Naive thymus-derived CD4-positive, alpha-beta T cell (primary cell): ENCODE measurements at places on chromosomes 11 and 22. TPM values are rescaled to one million over a fixed set of nuclear protein-coding genes. Genes with fewer than 3 reads are reported as not detected.

The VPREB1 gene
- total RNA-seq, result not detected

The MS4A4E gene
- 9.2 TPM for total RNA-seq

The OR2D2 gene
- not detected for total RNA-seq

The FAM181B gene
- total RNA-seq, result 0.10 TPM

The NDUFA6 gene
- total RNA-seq, result 43.1 TPM

The HIKESHI gene
- 38.4 and 40.4 TPM in 2 replicates for total RNA-seq

The OR8A1 gene
- total RNA-seq, result not detected

The TRIM49 gene
- not detected for total RNA-seq

The FAM83F gene
- 7.2 TPM for total RNA-seq

The IL17REL gene
- total RNA-seq, result not detected

DNA sequence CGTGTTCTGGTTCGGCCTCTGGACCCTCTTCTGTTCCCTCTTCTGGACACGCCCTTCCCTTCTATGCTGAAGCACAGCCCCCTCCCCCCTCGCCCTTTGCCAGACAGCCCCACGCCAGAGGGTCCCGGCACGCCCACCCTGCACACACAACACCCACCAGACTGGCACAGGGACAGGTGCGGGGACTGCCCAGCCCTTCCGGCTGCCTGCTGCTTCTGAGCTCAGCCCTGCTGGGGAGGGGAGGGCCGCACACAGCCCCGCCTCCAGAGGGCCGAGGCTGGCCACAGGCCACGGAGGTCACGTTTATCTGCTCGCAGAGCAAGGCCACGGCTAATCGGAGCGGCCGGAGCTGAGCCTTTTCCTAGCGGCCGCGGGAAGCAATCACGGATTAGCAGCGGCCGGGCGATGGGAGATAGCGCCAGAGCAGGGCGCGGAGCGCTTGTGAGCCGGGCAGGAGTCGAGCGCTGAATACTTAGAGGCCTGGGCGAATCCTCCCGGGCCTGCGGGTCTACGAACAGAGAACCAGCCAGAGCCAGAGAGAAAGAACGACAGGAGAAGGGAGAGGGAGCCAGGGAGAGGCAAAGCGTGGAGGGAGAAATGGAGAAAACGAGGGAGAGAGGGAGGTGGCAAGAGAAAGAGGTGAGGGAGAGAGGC, 21.5 kb downstream of the OTUB1 start:
- no peak for DNase-seq

- no peak for DNase-seq
Observed at GRCh38 chr11:111347723-111348115, 31.4 kb downstream of the POU2AF1 start.

GRCh38 chr22:45996241-45997076, 19.5 kb upstream of the WNT7B start:
- no peak for DNase-seq

DNA sequence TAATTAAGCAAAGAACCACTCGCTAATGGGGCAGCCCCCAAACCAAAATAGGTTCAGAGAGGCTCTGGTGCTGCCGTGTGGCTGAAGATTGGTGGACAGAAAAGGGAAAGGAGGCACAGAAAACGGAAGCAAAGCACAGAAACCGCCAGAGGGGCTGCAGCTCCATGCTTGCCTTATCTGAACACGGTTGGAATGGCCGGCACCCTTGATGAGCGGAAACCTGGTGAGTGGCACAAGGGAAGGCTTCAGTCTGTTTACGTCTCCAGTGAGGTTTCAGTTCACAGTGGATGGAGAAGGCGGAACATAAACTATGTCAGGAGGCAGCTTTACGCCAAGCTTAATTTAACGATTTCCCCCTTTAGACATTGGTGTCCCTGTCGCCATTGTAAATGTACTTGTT, 5.2 kb upstream of the PRR33 start:
- no peak for DNase-seq

DNA sequence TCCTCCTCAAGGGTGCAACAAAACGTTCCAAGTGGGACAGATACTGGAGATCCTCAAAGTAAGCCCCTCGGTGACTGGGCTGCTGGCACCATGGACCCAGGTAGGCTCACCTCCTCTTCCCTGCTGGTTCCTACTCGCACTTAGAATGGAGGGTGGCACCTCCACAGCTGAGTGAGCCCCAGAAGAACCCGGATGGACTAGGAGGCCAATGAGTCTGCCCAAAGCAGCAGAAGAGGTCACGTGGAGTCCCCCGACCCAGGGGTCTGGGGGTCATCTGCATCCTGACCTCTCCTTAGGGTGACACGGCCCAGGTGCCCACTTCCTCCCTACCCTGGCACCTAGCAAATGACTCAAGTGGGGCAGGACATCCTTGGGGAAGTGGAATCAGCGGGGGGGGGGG, 4.4 kb downstream of the APOL1 start:
- DNase-seq, result no peak

DNA sequence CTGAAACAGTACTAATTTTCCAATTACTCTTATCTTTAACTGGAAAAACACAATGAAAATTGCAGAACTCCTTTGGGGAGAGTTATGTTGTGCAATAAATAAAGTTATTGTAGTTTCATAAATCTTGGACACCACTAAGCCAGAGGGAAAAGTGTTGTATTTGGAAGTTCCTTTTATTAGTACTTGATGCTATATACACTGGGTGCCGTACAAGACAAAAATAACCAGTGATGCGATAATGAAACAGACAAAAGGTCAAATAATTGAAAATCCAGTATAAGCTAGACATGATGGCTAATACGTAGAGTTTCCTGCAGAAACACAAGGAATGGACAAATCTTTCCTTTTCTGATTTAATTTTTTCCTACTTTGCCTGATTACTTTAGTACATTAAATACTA, 541.1 kb downstream of the ETS1 start:
- DNase-seq, result no peak

DNA sequence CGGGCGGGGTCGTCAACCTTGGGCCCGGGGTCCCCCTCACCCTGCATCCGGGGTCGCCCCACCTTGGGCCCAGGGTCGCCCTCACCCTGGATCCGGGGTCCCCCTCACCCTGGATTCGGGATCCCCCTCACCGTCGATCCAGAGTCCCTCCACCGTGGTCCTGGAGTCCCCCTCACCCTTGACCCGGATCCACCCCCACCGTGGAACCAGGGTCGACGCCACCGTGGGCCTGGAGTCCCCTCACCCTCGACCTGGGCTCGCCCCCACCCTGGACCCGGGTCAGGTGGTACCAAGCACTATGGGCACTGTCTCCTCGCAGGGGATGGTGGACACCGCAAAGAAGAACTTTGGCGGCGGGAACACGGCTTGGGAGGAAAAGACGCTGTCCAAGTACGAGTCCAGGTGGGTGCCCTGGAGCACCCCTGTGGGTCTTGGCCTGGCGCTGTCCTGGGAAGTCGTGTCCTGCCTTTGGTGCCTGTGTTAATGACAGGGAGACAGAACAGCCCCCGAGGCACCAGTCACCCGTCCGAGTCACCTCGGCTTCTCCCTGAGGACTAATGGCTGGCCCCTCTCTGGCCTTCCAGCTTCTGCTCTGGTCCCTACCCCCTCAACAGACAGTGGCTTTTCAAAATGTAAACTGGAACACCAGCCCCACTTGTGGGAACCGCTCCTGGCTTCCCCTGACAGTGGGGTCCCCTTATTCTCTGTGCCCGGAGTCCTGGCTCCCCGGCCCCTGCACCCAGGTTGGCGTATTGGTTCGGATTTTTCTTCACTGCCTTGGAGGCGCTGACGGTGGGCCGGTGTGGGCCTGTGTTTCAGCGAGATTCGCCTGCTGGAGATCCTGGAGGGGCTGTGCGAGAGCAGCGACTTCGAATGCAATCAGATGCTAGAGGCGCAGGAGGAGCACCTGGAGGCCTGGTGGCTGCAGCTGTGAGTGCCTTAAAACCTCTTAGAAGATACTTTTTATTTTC, 762 bp downstream of the CRELD2 start:
- DNase-seq, result no peak

GRCh38 chr11:36509201-36509639, 852 bp downstream of the TRAF6 start:
- DNase-seq, result peak; percentile 10

GRCh38 chr11:113949891-113950290, 25.0 kb upstream of the HTR3A start:
- DNase-seq, result no peak

DNA sequence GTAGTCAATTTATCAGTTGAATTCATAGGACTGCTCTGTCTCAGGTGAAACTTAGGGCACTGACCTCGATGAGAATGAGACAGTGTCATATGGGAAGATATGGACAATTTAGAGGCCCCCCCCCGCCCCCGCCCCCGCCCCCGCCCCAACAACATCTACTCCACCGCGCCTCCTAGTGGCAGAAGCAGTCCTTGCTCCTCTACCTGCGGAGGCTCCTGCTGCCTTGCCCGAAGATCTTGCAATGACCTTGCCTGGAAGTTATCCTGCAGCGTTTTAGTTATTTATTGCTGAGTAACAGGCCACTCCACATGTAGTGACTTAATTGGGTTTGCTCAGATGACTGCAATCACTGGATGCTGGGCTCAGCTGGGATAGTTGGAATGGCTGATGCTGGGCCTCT, 15.2 kb downstream of the SERPINH1 start:
- DNase-seq, result peak; percentile 46

GRCh38 chr22:27041745-27042310, 384.4 kb downstream of the MIAT start:
- no peak for DNase-seq
